ENCODE measurements at places on chromosomes 1 and 21.

- no peak for DNase-seq
These were observed 45.3 kb downstream of the SIM2 start for GRCh38 chr21:36744190-36744559.

DNA sequence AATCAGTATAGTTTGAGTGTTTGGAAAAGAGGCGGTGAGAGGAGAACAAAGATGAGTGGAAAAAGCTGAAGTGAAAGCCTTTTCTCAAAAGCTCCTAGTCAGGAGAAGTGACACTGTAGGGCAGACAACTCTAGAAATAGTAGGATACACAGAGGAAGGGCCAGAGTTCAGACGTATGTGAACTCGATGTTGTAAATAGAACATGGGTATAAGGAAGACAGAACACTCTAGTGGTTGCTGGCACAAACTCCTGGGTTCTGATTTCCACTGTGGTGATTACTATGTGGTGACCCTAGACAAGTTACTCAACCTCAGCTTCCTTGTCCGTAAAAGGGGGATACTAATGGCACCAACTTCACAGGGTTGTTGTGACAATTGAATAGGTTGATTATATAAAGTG, 30.2 kb upstream of the MGST3 start:
- no peak for DNase-seq

- peak; percentile 58 for DNase-seq
These were observed 32.5 kb upstream of the COL6A2 start for GRCh38 chr21:46065215-46065913.

- peak; percentile 18 for DNase-seq
These were observed 26.4 kb downstream of the FOXO6 start for GRCh38 chr1:41387667-41388091.

DNA sequence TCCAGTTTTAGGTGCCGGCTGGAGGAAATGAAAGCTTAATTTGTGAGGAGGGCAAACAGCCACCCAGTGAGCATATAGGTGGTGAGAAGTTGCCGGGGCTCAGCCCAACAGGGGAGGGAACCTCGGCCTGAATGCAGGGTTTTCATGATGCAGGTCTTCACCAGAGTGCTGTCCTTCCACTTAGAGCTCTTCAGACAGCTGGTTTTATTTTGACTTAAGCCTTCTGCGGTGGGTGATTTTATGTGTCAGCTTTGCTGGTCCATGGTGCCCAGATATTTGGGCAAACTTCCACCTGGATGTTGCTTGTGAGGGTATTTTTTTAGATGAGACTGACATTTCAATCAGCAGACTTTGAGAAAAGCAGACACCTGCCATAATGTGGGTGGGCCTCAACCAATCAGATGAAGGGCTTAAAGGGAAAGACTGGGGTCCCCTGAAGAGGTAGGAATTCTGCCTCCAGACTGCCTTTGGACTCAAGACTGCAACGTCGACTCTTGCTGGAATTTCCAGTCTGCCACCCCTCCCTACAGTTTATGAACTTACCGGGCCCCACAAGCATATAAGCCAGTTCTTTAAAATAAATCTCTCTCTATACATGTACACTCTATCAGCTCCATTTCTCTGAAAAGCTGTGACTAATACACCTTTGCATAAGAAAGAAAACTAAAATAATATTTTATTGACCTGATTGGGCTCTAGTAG, 72.8 kb downstream of the RHOU start:
- no peak for DNase-seq

GRCh38 chr1:236124965-236125364, 17.4 kb upstream of the GPR137B start:
- DNase-seq, result no peak

DNA sequence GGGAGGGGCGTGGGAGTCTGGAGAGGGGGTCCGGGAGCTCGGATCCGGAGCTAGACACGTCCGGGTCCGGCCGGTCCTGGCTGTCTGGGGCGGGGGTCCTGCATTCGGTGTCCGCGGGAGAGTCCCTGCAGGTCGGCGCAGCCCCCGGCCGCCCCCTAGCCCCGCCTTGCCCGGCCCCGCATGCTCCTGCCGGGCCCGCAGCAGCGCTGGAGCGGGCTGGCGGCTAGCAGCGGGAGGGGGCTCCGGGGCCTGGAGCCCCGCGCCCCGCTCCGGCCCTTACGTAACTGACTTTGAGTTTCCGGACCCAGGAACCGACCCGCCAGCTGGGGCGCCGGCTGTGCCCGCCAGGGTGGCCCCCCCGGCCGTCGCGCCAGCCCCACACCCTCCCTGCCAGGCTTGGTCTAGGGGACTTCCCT, 26.9 kb upstream of the EPB41 start:
- no peak for DNase-seq

GRCh38 chr1:30976143-30976542, 67.6 kb upstream of the SDC3 start:
- no peak for DNase-seq

DNA sequence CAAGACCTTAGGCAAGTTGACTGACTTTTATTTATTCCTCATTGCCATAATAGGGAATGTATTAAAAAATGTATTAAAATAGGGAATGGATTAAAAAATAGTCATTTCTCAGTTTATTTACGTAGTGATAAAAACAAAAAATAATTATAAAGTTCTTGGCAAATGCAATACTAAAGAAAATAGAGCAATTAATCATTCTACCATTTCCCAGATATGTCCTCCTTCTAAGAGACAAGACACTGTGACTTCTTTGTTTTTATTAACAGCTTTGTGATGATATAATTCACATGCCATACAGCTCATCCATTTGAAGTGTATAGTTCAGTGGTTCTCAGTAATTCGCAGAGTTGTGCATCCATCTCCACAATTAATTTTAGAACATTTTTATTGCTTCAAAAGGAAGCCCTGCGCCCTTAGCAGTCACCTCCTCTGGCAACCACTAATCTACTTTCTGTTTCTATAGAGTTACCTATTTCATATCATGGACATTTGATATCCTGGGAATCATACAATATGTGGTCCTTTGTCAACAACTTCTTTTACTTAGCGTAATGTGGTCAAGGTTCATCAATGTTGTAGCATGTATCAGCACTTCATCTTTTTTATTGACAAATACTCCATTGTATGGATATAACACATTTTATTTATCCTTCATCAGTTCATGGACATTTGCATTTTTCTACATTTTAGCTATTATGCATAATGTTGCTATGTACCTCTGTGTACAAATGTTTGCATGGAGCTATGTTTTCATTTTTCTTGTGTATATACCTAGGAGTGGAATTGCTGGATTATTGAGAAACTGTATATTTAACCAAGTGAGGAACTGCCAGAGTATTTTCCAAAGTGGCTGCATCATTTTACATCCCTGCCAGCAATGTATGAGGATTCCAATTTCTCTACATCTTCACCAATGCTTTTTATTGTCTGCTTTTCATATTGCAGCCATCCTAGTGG, 5.6 kb downstream of the TBX19 start:
- DNase-seq, result no peak

DNA sequence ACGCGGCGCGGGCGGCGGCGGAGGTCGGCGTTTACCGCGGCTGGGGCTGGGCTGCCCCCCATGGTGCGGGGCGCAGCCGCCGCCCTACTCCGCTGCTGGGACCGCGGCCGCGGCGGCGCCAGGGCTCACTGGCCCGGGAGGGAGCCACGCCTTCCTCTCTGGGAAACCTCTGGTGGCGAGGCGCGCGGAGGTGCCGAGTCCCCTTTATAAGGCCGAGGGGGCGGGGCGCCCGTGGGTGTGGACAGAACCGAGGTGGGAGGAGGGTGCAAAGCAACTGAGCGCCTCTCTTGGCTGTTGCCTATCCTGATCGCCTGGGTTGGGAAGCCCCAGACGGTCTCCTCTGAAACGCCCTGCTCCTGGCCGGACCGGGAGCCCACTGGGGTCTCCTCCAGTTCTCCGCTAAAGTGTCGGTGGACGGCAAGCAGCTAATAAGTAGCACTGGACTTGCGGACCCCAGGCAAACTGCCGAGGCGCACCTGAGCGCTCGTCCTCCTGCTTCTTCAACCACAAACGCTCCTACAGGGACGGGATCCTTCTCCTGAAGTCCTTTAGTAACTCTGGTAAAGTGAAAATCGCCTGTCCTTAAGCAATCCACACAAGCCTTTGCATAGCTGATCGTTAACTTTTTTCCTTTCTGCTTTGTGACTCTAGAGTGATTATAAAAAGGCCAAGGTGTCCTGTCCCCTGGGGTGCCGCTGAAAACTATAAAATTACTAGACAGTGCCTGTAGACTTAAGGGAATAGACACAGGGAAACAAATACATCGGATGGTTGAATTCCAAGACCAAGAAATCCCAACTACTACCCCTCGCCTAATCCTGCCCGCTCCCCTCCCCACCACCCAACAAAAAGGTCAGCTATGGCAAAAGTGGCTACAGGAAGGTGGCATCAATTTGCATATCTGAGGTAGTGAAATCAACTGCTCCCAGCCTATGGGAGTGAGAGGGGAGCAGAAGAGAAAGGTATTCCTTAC, at the start of gene PTGER3:
TSS of gene PTGER3 (minus strand) at position 182 of the 973 bp plus-strand sequence. CDS start 239 bp downstream, outside the sequence.
- DNase-seq, result no peak

GRCh38 chr1:8821084-8821483, 3.6 kb upstream of the RERE start:
- DNase-seq, result no peak

- DNase-seq, result no peak
These were observed 476.6 kb downstream of the SETD4 start for GRCh38 chr21:35583566-35584216.

All from GM04504 (cell line).